ENCODE measurements at places on chromosomes 5 and 9.

DNA sequence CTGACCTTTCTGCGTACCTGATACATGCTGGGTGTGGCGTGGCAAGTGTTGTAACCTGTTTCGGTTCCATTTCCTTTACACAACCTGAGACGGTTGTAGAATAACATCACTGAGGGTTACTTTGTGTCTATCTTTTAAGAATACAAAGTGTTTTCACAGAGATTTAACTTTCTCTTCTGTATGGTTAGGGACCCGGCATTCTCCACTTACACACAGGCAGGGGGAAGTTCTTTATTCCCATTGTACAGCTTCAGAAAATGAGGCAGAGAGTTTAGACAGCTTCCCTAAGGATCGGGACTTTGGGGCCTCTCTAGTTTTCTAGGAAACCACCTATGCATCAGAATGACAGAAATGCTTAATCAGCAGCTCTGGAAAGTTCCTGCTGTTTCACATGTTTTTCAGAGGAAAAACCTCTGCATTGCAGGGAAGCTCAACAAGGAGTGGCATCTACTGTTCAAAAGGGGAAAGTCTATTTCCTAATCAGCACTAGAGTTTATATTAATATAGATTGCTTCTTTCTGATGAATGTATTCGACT, 41.3 kb downstream of the CAST start:
- no peak for DNase-seq

GRCh38 chr9:87290241-87291052, 207.2 kb upstream of the DAPK1 start:
- no peak for DNase-seq

- DNase-seq = no peak
These were observed 17.9 kb upstream of the CTNNAL1 start for GRCh38 chr9:109031241-109031640.

DNA sequence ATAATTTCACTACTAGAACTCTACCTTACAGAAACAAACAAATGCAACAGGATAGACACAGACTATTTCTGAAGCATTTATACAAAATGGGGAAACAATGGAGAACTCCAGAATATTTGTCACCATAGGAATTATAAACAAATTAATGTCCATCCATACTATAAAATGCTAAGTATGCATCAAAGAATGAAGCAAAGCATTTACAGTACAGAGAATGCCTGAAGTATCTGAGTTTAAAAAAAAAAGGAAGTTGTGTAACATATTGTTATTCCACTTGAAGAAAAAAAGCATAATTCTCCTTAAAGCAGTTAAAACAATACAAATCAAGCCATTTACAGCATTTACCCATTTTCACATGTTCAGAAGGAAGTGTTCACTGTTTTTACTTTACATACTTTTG, 53.0 kb downstream of the DROSHA start:
- DNase-seq = no peak

GRCh38 chr5:145975361-145976066, 39.1 kb downstream of the SH3RF2 start:
- no peak for DNase-seq

- peak; percentile 44 for DNase-seq
These were observed 544 bp upstream of the ERCC6L2 start for GRCh38 chr9:95874989-95875304.

GRCh38 chr9:10008101-10008799, 604.6 kb downstream of the PTPRD start:
- no peak for DNase-seq

GRCh38 chr5:73096239-73096575, 24.2 kb upstream of the TMEM171 start:
- no peak for DNase-seq

DNA sequence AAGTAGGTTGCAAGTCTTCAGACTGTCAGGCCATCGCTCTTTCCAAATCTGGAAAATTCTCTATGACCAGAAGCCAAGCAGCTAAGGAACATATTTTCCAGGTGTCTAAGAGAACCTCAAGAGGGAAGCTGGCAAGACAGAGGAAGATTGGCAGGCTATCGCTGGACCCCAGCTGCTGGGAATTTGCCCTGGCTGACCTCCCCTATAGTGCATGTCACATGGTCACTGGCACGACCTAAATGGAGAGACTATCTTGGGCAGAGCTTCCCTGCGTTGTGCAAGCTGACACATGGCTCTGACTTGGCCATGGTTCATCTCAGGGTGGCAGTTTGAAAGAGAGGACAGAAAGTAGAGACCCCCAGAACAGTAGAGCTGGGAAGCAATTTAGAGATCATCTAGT, 104.9 kb upstream of the ZNF618 start:
- DNase-seq = no peak

GRCh38 chr5:120873083-120873482, 409.0 kb downstream of the PRR16 start:
- DNase-seq = no peak

DNA sequence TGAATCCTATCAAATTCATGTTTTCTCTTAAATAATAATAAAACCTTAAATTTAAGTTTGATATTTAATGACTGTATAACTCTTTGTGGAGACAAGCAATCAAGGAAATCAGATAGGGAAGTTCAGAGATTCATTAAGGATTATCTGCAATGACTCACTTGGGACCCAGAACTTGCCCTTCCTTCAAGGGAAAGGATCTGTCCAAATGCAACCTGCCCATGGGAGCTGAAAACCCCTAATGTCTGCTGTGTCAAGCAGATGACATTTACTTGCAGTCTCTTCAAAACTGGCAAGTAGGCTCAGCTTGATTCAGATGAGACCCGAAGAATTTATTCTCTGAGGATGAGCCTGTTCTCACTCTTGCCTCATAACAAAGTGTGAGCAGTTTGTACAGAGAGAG, 1577.6 kb downstream of the EFNA5 start:
- no peak for DNase-seq

- no peak for DNase-seq
These were observed 16.5 kb downstream of the GRXCR2 start for GRCh38 chr5:145856285-145856818.

GRCh38 chr9:132446887-132447286, 36.9 kb downstream of the CFAP77 start:
- no peak for DNase-seq

GRCh38 chr9:2700909-2701550, 16.3 kb upstream of the KCNV2 start:
- no peak for DNase-seq

DNA sequence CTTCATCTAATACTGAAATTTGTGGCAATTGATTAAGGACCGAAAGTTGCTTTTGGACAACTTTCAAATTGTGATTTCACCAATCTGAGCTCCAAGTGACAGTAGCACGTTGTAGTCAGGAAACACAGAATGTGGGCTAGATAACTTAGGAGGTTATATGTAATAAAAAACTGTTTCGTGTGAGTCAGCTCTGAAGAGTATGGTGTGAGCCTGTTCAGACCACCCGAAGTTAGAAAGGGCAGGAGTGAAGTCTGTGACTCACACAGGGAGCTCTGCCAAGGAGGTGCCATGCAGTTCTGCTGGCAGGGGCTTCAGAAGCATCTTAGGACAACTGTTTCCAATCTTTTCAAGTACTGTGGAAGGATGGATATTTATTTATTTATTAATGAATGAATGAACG, 16.4 kb upstream of the ZBTB34 start:
- no peak for DNase-seq

DNA sequence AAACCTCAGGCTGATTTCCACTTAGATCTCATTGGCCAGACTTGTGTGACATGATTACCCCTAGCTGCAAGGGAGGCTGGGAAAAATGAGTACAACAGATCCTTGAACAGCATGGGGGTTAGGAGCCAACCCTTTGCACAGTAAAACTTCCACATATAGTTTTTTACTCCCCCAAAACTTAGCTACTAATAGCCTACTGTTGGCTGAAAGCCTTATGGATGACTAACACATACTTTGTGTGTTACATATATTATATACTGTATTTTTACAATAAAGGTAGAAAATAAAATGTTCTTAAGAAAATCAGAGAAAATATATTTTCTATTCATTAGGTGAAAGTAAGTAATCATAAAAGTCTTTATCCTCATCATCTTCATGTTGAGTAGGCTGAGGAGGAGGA, 217.4 kb downstream of the NMUR2 start:
- no peak for DNase-seq

- no peak for DNase-seq
These were observed 739.0 kb downstream of the DTWD2 start for GRCh38 chr5:118249386-118249785.

GRCh38 chr9:116543731-116544400, 143.2 kb upstream of the TRIM32 start:
- DNase-seq = no peak

- no peak for DNase-seq
These were observed 27.6 kb upstream of the CXCL14 start for GRCh38 chr5:135606431-135606830.

DNA sequence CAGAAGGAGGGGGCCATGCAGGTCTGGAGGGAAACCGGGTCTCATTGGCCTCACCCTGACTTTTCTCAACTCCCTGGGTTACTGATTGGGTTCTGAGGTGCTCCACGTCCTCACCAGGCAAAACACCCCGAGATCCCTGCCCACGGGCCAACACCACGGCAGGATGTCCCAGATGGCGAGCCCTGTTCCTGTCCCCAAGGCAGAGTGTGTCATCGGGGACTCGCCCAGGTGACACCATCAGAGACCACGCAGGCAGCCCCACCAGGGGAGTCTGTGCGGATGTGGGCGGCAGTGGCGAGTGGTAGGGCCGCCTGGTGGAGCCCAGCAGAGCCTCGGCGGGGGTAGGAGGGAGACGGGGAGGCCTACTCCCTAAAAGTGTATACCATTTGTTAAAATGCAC, 59.0 kb upstream of the UBAC1 start:
- DNase-seq = no peak

- no peak for DNase-seq
These were observed 59.7 kb downstream of the RXRA start for GRCh38 chr9:134385915-134386314.

GRCh38 chr9:112764344-112764743, 13.8 kb downstream of the SNX30 start:
- no peak for DNase-seq

DNA sequence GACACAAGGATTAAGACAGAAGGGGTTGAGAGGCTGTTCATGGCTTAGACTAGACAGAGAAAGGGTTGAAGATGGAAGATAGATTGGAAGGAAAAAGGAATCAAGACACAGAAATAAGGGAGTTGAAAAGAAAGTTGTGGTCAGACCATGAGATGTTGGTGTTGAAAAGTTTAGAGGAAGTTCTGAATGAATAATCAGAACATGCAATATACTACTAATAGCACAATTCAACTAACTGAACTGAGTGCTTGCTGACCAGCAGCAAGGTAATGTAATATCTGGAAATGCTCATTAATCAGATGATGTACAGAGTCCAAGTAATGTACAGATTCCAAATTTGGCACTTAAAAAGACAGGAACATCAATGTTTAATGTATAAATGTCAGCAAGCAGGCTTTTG, 10.6 kb upstream of the NNT start:
- DNase-seq = no peak

DNA sequence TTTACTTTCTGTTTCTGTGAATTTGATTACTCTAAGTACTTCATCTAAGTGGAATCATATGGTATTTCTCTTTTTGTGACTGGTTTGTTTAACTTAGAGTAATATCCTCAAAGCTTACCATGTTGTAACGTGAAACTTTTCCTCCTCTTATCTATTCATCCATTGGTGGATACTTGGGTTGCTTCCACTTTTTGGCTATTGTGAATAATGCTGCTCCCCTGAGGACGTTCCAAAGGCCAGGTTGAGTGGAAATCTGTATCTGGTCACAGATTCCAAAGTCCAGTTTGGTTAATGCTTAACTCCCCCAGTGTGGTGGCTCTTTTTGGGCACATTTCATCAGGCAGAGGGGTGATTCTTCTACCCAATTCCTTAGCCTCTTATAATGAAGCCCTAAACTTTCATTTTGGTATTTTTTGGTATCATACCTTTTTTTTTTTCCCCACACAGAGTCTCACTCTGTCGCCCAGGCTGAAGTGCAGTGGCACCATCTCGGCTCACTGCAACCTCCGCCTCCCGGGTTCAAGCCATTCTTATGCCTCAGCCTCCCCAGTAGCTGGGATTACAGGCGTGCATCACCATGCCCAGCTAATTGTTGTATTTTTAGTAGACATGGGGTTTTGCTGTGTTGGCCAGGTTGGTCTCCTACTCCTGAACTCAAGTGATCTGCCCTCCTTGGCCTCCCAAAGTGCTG, 65.4 kb downstream of the CMYA5 start:
- no peak for DNase-seq

- DNase-seq = no peak
These were observed 28.2 kb upstream of the GPR151 start for GRCh38 chr5:146544232-146544631.

DNA sequence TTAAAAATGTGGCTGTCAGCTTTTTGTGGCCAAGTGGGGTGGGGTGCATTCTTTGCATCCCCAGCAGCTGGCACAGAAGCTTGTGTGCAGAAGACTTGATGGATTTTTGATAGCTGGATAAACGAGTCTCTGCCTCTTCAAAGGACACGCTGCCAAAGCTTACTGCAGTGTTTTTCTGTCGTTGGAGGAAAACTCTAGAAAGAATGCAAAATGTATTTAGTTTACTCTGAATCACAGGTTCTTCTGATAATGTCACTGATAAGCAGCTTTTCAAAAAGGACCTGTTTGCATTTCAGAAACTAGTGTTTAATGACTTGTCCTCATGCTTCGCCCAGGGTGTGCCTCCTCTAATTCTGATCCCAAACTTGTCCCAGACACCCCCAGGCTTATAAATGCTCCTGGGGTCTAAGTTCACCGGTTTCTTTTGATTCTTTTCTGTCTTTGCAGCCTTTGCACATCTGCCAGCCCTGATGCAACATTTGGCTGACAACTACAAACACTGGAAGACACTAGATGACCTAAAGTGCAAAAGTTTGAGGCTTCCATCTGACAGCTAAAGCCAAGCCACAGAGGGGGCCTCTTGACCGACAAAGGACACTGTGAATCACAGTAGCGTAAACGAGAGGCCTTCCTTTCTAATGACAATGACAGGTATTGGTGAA, 66.0 kb downstream of the WDR41 start:
- no peak for DNase-seq

DNA sequence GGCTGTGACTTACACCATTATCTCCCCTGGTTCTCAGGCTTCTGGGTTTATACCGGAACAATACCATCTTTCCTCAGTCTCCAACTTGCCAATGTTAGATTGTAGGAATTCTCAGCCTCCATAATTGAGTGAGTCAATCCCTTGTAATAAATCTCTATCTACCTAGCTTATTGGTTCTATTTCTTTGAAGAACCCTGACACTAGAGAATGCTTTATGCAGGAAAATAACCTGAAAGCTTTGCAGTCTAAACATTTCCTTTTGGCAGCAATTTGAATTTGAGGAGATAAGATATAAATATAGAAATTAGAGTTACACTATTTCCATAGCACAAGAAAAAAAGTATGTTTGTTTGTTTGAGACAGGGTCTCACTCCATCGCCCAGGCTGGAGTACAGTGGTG, 278.1 kb upstream of the CDH18 start:
- DNase-seq = no peak
